ENCODE measurements at places on chromosomes 1 and 21.
A peak's percentile ranks its signal among the peaks of the same experiment; 100 is the strongest.

- no peak for DNase-seq
Observed at GRCh38 chr1:57966340-57966739, 542.5 kb upstream of the DAB1 start.

DNA sequence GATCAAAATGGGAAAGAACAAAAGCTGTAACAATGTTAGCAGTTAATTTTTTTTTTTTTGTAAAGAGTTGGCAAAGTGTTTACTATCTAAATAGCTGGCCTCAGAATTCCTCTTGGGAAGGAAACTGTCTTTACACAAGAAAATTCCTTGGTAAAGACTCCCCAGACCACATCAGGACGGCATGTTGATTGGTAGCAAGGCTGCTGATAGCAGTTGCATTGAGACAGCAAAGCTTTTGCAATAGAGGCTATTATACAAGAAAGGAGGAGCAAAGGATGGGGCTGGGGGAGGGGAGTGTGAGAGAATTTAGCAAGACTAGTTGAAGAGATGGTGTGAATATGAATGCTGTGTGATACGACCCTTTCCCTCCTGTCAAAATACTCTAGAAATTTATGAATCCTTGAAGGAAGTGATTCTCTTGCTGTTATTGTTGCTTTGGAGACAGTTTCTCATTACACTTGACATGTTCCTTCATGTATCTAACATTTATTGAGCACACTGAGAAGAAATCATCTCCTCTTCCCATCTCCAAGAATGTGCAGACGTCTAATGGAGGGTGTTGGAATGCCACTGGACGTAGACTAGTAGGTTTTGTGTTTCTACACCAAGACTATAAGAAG, 355.6 kb downstream of the SIPA1L2 start:
- no peak for DNase-seq

GRCh38 chr1:77888081-77888780, at the start of gene NEXN:
Gene NEXN, plus strand, starts transcription at chr1:77888624. Its CDS starts 27,483 bp downstream, at chr1:77916107.
- DNase-seq = no peak

GRCh38 chr1:53134042-53134485, 8.4 kb downstream of the SLC1A7 start:
- no peak for DNase-seq

DNA sequence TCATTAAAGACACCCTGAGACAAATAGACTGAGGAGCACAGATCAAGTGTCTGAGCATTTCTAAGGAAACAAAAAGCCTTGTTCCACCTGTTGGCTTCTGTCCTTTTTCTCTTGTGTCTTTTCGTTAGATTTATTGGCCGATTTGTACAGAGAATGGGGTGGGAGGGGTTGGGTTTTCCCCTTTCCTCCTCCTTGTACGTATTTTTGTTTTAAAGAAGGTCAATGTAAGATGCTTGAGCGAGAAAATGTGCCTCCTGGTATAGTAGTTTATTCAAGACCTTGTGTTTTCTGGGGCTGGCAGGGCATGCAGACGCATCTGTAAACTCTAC, 1.2 kb downstream of the BCL9 start:
- no peak for DNase-seq

DNA sequence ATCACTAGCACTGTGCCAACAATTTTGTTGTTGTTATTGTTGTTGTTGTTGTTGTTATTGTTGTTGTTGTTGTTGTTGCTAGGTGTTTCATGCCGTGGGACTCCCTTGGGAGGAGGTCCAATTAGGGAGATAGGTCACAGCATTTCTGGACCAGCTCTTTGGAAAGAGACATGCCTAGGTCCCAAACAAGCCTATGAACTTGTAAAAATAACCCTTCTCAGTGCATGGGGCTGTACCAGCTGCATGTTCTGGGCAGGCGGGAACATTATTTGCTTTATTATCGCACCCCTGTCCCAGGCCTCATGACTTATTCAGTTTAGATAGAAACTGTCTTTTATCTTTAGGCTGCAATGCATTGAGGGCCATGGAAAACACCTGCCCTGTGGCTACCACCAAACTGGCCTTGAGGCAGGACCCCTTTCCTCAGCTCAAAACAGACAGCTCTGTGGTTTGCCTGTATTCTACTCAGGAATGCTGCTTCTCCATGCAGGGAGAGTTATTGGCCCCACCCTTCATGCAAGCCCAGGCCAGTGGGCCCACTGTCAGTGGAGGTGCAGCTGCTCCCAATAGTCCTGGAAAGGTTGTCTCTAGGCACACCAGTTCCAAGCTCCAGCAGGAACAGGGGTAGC, 386.5 kb upstream of the BRINP3 start:
- DNase-seq = no peak

DNA sequence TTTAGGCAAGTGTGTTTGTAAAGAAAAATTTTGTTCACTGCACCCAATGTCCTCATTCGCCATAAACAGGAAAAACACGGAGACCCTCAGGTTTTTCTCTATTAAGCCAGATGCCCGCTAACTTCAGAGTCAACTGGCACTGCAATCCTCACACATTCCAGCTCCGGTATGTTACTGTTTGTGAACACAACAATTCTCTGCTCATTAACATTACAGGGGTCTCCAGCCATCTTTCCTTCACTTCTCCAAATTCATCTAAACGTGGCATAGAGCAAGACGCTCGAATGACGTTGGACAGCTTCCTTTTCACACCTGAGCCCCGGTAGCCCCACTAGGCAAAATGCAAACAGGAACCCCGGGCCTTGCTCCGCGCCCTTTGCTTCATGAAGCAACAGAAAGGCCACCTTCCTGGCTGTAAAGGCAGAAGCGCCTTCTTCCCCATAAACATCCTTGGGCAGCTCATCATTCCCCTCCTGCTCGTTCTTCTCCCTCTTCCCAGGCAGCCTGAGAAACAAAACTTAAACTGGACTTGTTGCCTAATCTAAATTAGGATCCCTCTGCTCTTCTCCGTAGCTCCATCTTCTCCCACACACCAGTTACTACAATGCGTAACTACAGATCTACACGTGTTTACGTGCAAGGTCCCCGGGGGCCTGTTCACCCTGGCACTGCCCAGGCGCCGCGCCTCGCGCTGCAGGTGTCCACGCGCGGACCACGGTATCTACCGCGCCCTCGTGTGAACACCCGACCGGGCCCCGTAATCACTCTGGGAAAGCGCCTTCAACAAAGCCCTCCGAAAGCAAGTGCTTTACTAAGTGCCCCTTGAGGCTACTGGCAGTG, 1.2 kb downstream of the LBR start:
- DNase-seq = no peak

- no peak for DNase-seq
Observed at GRCh38 chr1:111515291-111516004, 12.0 kb upstream of the ADORA3 start.

DNA sequence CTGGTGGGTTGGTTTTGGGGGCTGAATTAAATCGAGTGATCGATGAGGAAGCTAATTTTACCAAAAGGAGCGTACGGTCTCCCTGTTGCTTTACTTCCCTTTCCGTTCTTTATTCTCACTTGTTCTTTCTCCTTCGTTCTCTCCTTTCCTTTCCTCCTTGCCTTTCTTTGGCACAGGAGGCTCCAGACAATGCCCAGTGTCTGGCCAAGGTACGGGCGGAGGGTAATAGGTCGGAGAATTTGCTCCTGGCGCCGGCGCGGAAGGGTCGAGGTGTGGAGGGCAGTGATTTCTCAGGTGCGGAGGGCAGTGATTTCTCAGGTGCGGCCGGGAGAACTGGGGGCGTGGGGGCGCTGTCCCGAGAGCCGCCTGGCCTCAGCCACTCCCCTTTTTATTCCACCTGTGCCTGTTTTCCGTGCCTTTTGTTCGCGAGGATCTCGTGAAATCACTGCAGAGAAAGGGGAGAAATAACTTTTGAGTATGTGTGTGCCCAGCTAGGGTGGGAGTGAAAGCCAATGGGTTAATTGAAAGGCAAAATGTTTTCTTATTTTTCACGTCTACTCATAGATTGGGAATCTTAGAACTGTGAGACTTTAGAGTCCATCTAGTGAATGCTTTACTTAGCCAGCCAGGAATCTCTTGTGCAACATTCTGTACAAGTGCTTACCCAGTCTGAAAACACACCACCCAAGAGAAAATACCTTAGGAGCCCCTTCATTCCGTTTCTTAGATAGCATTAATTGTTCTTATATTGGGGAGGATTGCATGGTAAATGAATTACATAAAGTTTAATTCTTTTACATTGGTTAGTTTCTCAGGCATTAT, 1.3 kb downstream of the FNBP1L start:
- peak; percentile 31 for DNase-seq

GRCh38 chr1:245526141-245526540, 371.4 kb downstream of the KIF26B start:
- DNase-seq = no peak

DNA sequence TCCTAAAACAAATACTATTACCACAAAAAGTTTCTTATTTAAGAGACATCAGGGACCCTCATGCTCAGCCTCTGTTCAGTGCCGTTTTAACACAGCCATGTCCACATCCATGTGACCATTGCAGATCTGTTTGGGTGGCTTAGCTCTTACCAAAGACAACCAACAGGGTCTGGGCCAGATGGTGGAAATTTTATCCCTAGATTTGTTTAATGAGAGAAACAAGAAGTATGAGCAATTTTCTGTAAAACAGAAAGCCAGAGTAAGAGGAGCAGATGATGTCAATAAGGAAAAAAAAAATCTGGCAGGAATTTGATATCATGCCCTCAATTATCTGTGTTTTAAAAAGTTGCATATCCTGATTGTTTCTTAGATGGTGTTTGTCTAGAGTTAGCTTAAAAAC, 299.9 kb downstream of the TM2D1 start:
- DNase-seq = peak; percentile 53

DNA sequence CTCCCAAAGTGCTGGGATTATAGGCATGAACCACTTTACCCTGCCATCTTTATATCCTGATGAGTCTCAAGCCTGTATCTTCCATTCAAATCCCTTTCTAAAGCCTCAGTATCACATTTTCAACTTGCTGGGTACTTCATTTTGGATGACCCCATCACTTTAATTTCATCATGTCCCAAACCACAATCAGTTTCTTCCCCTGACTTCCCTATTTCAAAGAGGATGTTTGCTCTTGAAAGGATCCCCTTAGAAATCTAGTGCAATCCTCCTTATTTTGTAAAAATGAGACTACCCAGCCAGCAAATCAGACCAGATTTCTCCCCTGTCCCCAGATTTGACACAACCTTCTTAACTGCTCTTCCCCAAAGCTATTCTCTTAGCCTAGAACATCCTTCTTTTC, 7.0 kb upstream of the TRIT1 start:
- no peak for DNase-seq

GRCh38 chr1:24424207-24424606, 8.6 kb downstream of the NIPAL3 start:
- DNase-seq = no peak

GRCh38 chr1:12690156-12690555, 25.8 kb upstream of the AADACL3 start:
- no peak for DNase-seq

DNA sequence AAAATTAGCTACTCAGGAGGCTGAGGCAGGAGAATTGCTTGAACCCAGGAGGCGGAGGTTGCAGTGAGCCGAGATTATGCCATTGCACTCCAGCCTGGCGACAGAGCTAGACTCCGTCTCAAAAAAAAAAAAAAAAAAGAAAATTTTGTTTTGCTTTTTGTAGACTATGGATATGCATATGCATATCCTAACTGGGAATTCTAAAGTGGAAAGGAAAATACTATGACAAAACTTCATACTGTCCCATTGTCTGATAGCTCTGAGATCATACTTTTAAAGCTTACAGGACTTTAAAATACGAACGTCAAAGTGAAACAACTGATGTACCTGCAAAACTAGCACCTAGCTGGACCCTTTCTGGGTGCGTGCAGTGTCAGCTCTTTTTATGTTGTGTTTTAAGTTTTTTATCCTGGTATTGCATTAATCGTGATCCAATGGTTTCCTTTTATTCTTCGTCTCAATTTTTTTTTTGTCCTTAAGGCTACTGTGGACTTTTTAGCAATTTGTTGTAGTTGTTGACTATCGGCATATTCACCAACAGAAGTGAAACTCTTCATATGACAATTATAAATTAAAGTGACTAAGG, 19.2 kb downstream of the SPRTN start:
- no peak for DNase-seq

DNA sequence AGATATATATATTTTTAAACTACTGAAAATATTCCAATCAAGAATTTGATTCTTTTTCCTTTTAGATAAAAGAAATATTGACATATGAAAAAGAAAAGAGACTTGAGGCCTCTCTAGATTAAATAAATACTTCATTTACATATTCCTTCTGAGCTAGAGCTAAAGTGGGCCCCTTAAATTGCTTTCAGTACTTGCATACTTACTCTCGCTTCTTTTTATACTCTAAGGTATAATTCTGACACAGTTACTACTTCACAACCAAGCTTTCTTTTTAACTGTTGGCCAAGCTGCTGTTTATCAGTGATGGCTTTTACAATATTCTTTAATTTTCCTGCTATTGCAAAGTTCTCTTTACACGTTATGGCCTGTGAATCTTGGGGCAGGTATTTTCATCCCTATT, 24.6 kb downstream of the EXTL2 start:
- no peak for DNase-seq

GRCh38 chr1:8283058-8283884, 34.6 kb upstream of the SLC45A1 start:
- no peak for DNase-seq

GRCh38 chr21:40074198-40074597, 207.0 kb downstream of the PCP4 start:
- no peak for DNase-seq

- no peak for DNase-seq
Observed at GRCh38 chr1:47834326-47834725, 162.9 kb downstream of the TRABD2B start.

GRCh38 chr1:203447151-203447550, 28.5 kb upstream of the PRELP start:
- DNase-seq = no peak

- no peak for DNase-seq
Observed at GRCh38 chr1:229832695-229833094, 206.6 kb downstream of the URB2 start.

DNA sequence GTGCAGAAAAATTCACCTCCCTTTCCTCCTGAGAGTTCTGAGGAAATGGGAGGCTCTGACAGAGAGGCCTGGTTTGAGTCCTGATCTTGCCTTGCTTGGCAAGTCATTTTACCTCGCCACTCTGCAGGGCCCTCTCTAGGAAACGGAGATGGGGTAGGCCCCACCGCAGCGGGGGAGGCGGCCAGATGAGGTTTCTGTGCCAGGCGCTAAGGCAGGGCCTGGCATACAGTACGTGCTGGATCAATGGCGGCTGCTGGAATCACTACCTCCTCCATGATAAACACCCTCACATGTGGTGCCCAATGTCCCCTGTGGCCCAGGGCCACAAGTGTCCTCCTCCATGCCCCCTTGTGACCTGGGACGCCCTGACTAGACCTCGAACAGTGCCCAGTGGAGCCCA, 499 bp upstream of the PLEKHG5 start:
- no peak for DNase-seq

- peak; percentile 81 for DNase-seq
Observed at GRCh38 chr1:46394108-46394871, at the start of gene FAAH. Gene FAAH, plus strand, starts transcription at chr1:46394317. Its CDS starts 32 bp downstream, at chr1:46394349.

GRCh38 chr1:241985787-241986186, 13.1 kb downstream of the MAP1LC3C start:
- no peak for DNase-seq

- DNase-seq = no peak
Observed at GRCh38 chr1:245485996-245486395, 331.2 kb downstream of the KIF26B start.

Measured in NCI-H2029 (cell line).